ENCODE measurements at places on chromosomes 12 and 14.
A peak's percentile ranks its signal among the peaks of the same experiment; 100 is the strongest.

DNA sequence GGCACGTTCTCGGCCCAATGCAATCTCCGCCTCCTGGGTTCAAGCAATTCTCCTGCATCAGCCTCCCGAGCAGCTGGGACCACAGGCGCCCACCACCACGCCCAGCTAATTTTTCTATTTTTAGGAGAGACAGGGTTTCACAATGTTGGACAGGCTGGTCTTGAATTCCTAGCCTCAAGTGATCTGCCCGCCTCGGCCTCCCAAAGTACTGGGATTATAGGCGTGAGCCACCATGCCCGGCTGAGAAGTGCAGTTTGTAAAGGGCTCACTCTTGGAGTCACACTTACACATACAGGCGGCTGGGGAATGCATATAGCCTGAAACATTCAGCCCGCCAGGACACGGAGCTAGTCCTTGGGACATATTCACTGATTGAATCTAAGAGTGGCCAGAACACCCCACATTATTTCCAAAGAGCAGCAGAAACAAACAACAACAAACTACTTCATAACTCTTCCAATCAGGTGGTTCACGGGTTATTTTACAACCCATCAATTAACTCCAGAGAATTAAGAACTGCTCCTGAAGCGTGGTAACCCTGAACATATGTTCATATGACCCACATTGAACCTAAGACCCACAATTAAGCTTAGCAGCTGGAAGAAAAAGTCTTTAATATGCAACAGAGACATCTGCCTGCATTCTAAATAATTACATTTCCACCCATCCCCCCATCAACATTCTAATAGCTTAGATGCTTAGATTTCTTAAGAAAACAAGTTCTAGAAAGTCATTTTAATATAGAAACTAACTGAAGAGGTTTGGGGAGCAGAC is 49.2 kb downstream of the SSH1 start:
- no peak for DNase-seq

DNA sequence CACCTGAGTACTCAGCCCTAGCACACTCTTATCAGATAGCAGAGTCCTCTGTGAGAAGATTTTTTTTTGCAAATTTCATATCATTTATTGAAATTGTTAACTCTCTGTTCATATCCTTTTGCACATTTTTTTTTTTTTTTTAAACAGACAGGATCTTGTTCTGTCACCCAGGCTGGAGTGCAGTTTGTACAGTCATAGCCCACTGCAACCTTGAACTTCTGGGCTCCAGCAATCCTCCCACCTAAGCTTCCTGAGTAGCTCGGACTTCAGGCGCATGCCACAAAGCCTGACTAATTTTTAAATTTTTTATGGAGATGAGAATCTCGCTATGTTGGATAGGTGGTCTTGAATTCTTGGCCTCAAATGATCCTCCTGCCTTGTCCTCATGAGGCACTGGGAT is 4.3 kb downstream of the PARP2 start:
- no peak for DNase-seq

DNA sequence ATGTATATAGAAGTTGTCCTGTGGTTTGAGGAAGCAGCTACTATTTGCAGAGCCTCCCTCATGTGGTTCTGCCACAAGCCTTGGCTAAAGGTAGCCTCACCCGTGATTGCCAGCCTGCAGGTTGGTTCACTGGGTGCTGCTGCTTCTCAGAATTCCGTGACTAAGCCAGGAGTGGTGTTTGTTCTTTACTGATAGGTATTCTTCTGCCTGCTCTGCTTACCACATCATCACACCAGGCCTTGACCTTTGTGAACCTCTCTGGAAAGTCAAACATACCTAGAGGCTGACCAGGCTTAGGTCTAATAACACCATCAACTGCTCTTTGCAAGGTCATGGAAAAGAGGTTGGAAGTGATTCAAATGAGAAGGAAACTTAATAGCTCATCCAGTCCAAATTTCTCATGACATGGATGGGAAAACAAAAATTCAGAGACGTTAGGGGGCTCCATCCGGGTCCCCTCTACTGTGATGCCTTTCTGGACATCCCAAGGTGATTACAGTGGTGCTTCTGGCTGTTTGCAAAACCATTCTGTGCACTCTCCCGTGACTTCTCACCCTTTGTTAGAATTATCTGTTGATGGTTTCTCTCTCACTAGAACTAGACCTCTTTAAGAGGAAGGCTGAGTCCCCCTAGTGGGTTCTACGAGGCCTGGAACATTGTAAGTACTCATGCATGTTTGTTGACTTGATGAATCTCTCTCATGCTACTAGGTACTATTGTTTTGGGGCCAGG is 8.5 kb upstream of the SOCS2 start:
- peak; percentile 89 for DNase-seq

DNA sequence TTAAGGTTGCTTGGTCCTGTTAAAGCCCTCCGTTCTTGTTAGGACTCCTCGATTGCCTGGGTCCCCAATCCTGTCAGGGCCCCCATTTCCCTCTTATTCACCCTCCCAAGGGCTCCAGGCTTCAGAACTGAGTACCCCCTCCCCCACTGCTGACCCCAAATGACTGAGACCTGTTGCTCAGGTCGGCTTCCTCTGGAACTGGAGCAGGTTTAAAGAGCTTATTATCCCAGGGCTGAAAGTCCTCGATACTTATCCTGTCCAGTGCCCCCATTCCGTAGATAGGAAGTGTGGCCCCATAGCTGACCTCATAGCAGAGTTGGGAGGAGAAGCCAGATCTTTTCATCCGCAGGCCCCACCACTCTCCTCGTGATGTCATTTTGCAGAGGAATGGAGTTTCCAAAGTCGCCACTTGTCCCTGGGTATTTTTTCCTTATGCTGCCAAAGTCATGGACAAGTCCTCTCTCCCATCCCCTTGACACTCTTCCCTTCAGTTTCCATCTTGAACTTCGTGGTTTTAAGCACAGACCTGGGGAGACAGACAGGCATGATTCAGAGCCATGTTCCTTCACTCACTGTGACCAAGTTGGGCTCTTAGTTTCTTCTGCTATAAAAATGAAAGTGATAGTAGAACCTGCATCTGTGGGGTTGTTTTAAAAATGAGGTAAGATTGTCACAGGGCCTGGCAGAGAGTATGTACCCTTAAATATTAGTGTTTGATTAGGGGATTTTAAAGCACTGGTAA is 1.2 kb downstream of the USP30 start:
- DNase-seq: peak; percentile 39

GRCh38 chr14:76386944-76387782 is 11.2 kb downstream of the ESRRB start:
- peak; percentile 42 for DNase-seq

GRCh38 chr14:34792598-34792997 is 78.2 kb upstream of the CFL2 start:
- DNase-seq: no peak

- no peak for DNase-seq
Measured at GRCh38 chr12:68559246-68559645, 51.5 kb upstream of the RAP1B start.

- DNase-seq: no peak
Measured at GRCh38 chr14:92556255-92556741, 42.7 kb downstream of the RIN3 start.

- DNase-seq: no peak
Measured at GRCh38 chr12:105921872-105922669, 216.7 kb downstream of the NUAK1 start.

- no peak for DNase-seq
Measured at GRCh38 chr12:124663771-124664366, 96.5 kb upstream of the NCOR2 start.

DNA sequence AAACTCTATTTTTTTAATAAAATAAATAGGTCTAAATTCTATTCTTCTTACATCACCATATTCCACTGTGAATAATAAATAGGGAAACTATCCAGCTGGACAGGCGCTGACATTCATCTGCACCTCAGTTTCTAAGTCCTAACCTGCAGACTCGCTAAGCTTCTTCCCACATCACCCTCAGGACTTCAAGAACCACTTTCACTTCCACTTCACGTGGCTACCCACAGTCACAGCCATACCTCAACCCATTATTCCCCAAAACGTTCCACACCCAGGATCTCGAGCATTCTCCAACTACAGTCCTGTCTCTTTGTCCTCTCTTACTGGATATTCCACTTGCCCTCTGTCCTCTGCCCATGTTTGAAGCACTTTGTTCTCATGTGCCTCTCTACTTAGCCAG is 71.1 kb downstream of the C2CD5 start:
- no peak for DNase-seq

DNA sequence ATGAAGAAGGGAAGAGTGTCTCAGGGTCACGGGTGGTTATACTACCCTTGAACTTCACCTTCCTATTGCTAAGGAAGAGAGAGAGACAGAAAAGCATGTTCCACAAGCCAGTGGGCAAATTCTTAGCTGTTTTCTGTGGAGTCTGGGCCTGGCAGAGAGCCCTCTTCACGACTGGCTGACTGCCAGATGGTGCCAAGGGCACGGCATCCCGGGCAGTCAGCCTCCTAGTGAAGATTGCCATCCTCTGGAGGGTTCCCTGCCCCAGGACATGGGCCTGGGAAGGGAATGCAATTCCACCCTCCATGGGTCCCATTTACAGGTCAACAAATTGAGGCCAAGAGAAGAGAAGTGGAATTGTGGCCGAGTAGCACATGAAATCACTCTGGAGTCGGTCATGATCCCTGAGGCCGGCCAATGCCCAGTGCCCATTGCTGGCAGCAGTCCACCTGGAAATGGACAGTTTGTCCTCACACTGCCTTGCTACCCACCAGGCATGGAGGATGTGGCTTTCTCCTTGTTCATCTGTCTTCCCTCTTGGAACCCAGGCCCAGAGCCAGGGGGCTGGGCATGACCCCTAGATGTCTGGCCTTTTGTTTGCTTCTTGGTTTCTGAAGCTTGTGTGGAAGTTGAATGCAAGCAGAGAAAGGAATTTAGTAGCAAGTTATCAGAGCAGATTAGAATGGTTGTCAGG is 9.9 kb downstream of the TUNAR start:
- DNase-seq: peak; percentile 25

DNA sequence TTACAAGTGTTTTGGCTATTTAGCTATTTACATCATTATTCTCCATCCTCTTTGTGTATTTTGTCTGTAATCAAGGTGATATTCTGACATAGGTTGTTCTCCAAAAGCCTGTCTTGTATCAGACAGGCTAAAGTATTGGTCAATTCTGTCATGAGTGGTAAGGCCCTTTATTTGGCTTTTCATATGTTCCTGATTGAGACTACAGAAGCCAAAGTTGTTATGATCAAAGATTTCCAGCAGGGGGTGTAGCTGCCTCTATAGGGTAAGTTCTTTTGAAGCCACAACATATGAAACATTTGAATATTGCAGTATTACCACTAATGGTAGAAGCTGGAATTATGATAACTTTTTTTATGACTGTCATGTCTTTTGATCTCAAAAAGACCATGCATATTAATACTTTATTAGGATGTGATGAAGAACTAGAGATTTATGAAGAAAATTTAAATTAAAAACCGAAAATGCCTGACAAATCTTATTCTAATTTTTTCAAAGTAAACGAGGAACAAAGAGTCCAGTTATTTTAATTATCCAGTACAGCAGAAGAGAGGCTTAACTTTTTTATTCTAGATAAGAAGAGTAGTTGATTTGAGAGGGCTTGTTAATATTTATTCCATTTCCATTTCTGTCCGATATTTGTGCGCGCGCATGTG is 3.4 kb upstream of the ARHGAP5 start:
- DNase-seq: peak; percentile 80
